Mesothelial cell of epicardium (in vitro differentiated cells): ENCODE measurements at places on chromosomes 7 and 10. TPM values are rescaled to one million over a fixed set of nuclear protein-coding genes. Genes with fewer than 3 reads are reported as not detected.

DNA sequence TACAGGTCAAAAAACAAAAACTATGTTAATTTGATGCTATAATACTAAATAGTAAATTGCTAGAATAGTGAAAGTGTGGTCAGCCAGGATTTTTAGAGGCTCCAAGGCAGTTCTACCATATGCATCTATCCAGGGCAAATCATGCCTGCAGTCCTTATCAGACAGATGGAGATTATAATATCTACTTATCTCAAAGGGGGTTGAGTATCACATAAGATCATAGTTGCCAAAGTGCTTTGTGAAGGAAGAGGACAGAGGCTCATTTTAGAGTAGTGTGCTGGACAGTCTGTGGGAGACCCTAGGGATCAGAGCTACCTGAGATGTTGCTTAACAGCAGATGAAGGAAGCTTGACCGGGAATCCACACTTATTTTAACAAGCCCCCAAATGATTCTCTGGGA, 3.2 kb downstream of the ICA1 start:
- no peak for DNase-seq

DNA sequence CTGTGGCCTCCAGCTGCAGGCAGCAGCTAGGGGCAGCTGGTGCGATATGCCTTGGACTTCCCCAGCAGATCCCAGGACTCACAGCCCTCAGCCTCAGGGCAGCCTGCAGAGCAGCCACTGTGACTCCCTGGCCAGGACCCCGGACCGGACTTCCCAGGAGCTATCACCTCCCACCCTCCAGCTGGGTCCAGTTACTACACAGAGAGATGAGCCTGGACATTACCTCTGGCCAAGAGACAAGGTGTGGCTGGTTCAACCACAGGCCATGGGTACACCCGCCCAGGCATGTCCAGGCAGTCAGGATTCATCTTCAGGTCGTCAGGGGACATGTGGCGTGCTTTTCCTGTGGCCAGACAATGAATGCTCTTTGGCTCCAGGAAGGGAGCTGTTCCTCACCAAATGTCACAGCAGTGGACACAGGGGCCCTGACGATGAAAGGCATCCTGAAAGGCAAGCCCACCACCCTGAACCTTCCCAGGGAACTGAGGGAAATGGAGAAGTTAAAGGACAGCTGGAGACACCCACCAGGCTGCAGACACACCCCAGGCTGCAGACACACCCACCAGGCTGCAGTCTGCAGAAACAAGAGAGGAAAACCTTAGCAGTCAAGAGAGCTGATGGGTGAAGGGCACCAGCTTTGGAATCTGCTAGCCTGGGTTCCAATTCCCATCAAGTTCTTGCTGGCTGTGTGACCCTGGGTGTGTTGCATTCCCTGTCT, 25.8 kb upstream of the NANOS1 start:
- no peak for DNase-seq

- no peak for DNase-seq
These were observed 153.2 kb upstream of the LYZL2 start for GRCh38 chr10:30782537-30783461.

DNA sequence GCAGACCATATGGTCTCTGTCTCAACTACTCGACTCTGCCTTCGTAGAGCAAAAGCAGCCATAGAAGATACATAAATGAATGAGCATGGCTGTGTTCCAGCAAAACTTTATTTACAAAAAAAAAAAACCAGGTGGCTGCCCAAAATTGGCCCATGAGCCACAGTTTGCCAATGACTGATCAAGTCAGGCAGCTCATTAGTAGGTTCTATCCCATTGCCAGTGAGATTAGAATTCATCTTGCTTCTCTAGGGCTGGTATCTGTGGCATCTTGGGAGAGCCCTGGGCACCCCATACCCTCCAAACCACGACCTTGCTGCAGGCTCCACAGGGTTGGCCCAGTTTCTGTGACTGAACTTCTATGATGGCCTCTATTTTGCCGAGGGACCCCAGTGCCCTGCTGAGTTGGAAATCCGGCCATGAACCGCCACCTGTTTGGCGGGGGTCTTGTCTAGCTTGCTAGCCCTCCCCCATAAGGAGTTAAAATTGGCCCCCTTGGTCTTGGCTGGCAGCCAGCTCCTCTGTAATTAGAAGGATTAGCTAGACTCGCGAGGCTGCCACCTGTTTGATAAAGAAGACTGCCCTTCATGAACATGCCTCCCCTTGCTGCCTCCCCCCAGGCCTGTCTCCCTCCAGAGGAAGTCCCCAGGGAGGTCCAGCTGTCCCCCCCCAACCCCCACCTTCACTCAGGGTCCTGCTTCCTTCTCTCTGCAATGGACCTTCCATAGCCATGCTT, 83.9 kb downstream of the CHN2 start:
- no peak for DNase-seq

DNA sequence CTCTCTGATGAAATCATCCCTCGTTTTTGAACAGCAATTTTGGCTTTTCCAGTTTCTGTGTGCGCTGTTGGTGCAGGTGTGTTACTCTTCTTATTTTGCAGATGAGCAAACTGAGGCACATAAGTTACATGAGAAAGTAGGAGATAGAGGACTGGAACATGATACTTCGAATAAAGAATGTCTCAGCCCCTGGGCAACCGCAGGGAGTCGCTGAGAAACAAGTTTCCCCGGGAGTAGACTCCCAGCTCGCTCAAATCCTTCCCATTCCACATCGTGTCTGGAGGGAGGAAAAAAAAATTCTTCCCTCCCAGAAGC, 18.0 kb downstream of the MXI1 start:
- DNase-seq, result no peak

DNA sequence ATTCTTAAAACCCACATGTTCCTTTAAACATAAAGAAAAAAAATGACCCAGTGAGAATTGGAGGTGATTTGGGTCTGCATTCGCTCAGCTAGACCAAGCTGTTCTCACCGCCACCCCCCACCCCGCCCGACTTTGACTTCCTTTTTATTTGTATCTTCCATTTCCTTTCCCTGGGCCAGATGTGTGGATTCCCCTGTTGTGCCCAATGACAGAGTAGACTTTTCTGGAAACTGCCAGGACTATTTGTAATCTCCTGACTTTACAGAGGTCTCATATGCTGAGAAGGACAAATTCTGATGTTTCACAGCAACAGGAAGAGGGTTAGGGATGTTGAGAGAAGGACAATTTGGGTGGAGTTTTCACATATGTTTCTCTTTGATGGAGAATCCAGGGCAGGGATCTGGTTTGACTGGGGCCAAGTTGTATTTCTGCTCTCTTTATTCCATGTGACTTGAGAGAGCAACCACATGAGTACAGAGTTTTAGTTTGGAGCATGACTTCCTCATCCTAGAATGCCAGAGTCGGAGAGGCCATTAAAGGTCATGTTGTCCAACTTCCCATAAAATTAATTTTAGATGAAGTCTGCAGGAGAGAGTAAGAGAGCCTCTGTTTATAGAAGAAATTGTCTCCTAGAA, 1023.2 kb downstream of the LRMDA start:
- DNase-seq, result no peak

GRCh38 chr10:97531401-97531986, 32.8 kb downstream of the UBTD1 start:
- no peak for DNase-seq

Gene AFAP1L2
- 4.0 to 5.7 TPM (median 5.7 TPM) in 3 replicates for total RNA-seq
